ENCODE measurements at places on chromosomes 5 and 9. TPM values are rescaled to one million over a fixed set of nuclear protein-coding genes. Genes with fewer than 3 reads are reported as not detected.

OXCT1 gene
- total RNA-seq: 123 TPM

BTNL9 gene
- total RNA-seq: 0.09 TPM

ANKRD18B gene
- total RNA-seq: 2.6 TPM

FGF18 gene
- 0.16 TPM for total RNA-seq

TICAM2 gene
- total RNA-seq: 0.85 TPM

GRM6 gene
- not detected for total RNA-seq

NRARP gene
- 9.3 TPM for total RNA-seq

FOXD4L3 gene
- total RNA-seq: not detected

SEMA5A gene
- 0.62 TPM for total RNA-seq

ENTREP1 gene
- not detected for total RNA-seq

RPP25L gene
- 33.7 TPM for total RNA-seq

SHOC1 gene
- total RNA-seq: not detected

SLC9A3 gene
- total RNA-seq: 2.8 TPM

NLN gene
- 22.8 TPM for total RNA-seq

SLC4A9 gene
- not detected for total RNA-seq

All from activated T-helper 2 cell treated with anti-CD3 and anti-CD28 coated beads, Interferon-gamma antibody, Interleukin-2, Interleukin-4, amounts not matched to agents 10 μg/mL and 5 μg/mL and 100 μg/mL, durations not matched to agents 14 hours and 24 hours and 36 hours (primary cell).